ENCODE measurements at places on chromosomes 16 and 17.

DNA sequence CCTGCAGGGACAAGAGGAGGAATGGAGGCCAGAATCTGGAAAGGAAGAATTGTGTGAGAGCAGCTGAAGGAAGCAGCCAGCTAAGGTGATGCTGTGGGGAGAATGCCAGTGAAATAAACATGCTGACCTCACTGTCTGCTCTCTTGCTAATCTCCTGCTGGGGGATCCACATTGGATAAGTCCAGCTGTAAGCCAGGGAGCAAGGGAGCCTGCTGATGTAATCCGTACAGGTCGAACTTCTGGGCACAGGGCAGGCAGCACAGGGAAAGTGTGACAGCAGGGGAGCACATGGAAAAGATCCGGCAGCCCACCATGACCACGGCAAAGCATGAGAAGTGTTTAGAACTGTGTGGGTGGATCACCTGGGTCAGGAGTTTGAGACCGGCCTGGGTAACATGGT lies 7.5 kb upstream of the XPO6 start:
- DNase-seq: no peak

GRCh38 chr16:47983999-47984580 lies 171.7 kb downstream of the ABCC12 start:
- DNase-seq: no peak

DNA sequence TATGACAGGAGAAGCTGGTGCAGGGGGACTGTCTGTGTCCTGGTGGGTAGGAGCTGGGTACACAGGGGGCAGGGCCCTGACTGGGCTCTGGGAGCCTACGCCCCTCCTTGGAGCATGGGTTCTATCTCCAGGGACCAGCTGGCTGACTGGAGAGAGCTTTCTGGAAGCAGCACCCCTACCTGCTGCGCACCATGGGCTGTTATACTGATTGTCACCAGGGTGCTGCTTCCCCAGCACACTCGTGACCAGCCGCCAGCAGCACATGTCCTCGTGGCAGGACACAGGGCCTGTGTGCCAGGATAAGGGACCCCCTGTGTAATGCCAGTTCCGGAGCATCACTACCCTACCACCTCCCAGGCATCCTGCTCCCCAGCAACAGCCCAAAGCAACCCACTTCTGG lies 106.0 kb downstream of the AMFR start:
- DNase-seq: no peak

DNA sequence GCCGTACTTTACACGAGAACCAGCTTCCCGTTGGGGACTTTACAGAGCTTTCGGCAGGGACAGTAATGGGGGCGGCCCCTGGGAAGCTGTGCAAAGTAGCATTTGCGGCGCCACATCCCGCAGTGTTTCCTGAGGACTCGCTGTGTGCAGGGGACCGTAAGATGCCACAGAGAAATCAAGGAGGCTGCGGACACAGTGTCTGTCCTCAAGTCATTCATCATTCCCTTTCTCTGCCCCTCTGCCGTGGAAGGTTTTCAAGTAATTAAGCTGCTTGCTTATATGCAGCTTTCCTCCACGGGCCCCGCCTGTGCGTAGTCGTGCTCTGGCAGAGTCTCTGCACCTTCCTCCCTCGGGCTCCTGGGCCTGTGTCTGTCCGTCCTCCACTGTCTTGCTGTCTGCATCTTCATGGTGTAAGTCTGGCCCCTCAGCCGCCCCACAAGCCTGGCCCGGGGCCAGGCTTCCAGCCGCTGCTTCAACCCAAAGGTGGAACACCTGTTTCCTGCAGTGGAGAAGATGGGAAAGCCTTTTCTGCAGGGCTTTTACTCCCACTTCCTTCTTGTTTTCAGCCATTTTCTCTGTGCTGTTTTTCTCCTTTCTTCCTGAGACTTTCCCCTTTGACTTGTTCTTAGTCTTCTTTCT lies 216.9 kb upstream of the CHMP6 start:
- peak; percentile 39 for DNase-seq

GRCh38 chr17:74843352-74843627 lies 16.4 kb downstream of the GRIN2C start:
- no peak for DNase-seq

GRCh38 chr17:75352079-75352569 lies 53.4 kb downstream of the GRB2 start:
- DNase-seq: no peak

DNA sequence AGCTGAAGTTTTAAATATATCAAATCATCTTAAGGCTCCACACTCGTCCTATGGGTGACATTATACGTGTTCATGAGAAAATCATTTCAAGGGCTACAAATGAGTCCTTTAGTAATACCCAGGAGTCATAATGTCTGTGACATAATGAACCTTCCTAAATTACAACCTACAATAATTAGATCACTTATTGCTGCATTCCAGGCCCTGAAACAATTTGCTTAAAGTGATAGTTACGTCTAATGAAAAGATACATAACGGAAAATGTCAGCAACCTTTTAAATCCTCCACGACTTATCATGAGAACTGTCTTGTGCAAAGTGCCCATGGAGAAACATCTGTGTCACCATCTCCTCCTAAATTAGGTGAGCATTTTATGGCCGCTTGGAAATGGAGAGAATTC lies 43.4 kb downstream of the IRX3 start:
- DNase-seq: no peak

GRCh38 chr16:31221357-31222160 lies 4.6 kb upstream of the PYDC1 start:
- DNase-seq: no peak

DNA sequence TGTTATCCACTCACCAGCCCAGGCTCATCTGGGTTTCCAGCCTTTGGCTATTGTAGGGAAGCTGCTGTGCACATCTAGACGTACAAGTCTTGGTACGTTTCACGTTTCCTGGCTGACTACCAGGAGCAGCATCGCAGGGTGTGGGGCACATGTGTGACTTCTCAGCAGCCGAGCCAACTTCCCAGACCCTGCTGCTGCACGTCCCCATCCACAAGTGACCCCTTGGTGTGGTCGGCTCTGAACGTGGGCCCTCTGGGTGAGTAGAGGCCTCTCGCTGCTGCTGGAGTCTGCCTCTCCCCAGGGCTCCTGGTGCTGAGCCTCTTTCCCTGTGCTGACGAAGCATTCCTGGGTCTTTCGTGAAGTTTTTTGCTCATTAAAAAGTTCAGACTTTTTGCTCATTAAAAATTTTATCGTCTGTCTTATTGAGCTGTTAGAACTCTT lies 70.2 kb upstream of the ZNF750 start:
- DNase-seq: no peak

- DNase-seq: no peak
Measured at GRCh38 chr16:18965555-18965954, 18.2 kb upstream of the TMC7 start.

DNA sequence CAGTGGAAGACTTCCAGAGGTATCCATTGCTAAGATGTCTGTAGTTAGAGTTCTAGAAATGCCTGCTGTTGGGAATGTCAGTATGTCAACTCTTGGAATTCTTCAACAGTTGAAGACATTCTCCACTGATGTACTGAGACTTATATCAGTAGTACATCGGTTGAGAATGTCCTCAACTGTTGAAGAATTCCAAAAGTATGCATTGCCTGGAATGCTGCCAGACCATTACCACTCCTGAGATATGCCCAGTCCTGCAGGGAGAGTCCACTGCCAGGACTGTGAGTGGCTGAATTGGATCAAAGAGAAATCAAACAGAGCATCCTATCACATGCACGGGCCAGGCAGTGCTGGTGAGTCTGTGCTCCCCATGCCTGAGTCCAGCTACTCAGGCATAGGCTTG lies 42.0 kb downstream of the IL21R start:
- no peak for DNase-seq

DNA sequence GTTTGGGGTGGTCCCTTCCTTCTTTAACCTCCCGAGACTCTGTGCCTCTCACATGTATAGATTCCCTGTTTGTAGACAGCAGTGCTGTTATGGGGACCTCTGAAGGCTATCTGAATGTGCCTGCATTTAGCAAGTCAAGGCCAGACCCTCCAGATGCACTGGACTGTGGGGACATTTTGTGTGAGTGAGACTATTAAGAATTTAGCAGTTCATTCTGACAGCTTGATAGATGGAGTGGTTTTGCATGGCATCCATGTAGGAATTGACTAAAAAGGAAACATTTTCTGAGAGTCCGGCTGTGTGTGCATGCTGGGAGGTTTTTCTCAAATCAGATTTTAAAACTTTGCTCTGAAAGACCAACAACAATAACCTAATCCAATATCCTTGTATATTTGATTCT lies 226.3 kb downstream of the MSI2 start:
- no peak for DNase-seq

GRCh38 chr17:55926276-55926990 lies 175.6 kb downstream of the PCTP start:
- no peak for DNase-seq

GRCh38 chr16:79562166-79562823 lies 38.2 kb downstream of the MAF start:
- no peak for DNase-seq

DNA sequence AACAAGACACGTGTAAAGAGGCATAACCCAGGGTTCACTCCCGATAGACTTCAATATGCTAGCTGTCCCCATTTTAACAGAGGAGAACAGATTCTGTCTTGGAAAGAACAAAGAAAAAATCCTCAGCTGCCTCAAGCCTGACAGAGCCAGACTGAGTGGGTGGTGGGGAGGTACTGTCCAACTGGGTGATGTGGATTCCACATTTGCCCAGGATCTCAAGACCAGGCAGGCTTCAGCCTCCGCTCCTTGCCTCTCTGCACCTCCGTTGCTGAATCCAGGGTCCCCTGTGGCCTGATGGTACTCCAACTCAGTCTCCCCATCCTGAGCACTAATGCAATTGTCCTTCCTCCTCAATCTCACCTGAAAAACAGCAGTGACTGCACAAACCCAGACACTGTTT lies 163.8 kb downstream of the GSG1L start:
- no peak for DNase-seq

GRCh38 chr17:42087042-42087701 lies 11.1 kb downstream of the ZNF385C start:
- no peak for DNase-seq

DNA sequence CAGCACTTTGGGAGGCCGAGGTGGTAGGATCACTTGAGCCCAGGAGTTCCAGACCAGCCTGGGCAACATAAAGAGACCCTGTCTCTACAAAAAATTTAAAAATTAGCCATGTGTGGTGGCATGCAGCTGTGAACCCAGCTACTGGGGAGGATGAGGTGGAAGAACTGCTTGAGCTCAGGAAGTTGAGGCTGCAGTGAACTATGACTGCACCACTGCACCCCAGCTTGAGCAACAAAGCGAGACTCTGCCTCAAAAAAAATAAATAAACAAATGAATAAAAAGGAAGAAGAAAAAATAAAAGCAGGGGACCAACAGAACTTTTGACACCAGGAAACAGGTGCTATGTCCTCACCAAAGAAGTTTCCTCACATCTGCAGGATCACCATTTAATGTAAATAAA lies 14.2 kb downstream of the TERF2 start:
- DNase-seq: no peak

GRCh38 chr16:6009151-6009550 lies 911.6 kb upstream of the EEF2KMT start:
- DNase-seq: no peak

GRCh38 chr17:81388091-81388611 lies 7.1 kb upstream of the BAHCC1 start:
- no peak for DNase-seq

GRCh38 chr16:1727651-1728624 lies 21.9 kb downstream of the MAPK8IP3 start:
- no peak for DNase-seq

- DNase-seq: no peak
Measured at GRCh38 chr17:59355702-59356325, 24.4 kb downstream of the YPEL2 start.

- DNase-seq: no peak
Measured at GRCh38 chr16:886802-887731, 83.7 kb downstream of the LMF1 start.

DNA sequence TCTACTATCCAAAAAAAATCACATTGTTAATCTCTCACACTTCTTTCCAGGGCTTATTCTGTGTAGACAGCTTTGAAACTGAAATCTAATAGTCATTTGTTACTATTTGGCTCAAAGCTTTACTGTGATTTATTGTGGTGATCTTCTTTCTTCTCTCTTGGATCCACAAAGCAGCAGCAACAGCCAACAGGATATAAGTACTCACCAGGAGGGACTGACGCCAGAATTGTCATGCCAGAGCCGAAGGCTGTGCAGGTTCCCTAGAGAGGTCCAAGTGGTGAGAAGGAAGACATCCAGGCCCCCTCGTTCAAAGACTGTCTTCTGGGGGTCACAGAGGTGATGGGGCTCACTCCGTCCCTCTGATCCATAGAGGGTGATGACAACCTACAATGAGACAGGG lies 33.3 kb downstream of the PKD1L3 start:
- DNase-seq: no peak

- no peak for DNase-seq
Measured at GRCh38 chr17:3754066-3754457, 30.4 kb downstream of the HASPIN start.

- no peak for DNase-seq
Measured at GRCh38 chr16:81748476-81749198, 30.5 kb upstream of the PLCG2 start.

GRCh38 chr17:17751489-17752088 lies 70.3 kb downstream of the RAI1 start:
- DNase-seq: peak; percentile 42

GRCh38 chr16:69077251-69077650 lies 28.2 kb upstream of the HAS3 start:
- no peak for DNase-seq

- DNase-seq: no peak
Measured at GRCh38 chr17:48732688-48733629, 4.4 kb upstream of the HOXB13 start.

DNA sequence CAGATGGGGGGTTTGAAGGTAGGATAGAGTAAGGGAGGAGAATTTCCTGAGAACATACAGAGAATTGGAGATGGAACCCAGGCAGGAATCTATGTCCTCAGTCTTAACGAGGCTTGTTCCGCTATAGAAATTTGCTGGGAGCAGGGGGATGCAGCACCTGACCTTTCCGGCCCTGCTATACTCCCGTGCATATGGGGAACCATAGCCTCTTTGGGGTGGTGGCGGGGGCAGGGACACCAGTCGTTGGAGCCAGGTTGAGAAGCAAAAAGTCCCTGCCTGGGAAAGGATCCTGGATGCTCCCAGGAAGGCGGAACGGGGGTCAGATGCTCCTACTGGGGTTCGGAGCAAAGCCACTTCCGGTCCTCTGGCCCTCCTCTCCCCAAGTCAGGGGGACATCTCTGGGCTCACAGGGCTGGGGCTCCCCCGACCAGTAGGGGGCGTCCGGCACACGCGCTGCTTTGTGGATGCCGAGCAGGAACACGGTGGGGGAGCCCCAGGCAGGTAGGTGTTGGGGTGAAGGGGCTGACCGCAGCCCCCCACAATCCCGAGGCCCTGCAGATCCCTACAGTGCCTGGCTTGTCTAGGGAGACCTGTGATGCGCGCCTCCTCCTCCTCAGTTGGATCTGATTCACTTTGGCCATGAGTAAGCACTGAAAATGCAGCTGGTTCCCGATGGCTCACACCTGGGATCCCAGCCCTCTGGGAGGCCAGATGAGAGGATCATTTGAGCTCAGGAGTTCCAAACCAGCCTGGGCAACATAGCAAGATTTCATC lies 15.5 kb upstream of the TFAP4 start:
- peak; percentile 86 for DNase-seq

- peak; percentile 57 for DNase-seq
Measured at GRCh38 chr16:8931859-8932258, 31.8 kb downstream of the USP7 start.

- DNase-seq: no peak
Measured at GRCh38 chr16:20799599-20799998, 6.7 kb downstream of the ERI2 start.

GRCh38 chr17:10807704-10808128 lies 3.8 kb upstream of the TMEM238L start:
- peak; percentile 7 for DNase-seq

- DNase-seq: no peak
Measured at GRCh38 chr17:45129426-45129939, 2.8 kb downstream of the PLCD3 start.

All from activated CD4-positive, alpha-beta T cell treated with anti-CD3 and anti-CD28 coated beads for 48 hours (primary cell).